Frontal cortex (tissue), 4 donors: ENCODE measurements at places on chromosomes 12 and 14. TPM values are rescaled to one million over a fixed set of nuclear protein-coding genes. Genes with fewer than 3 reads are reported as not detected.

Gene TRPV4
- total RNA-seq: not detected

- no peak for DNase-seq
Measured at GRCh38 chr12:47017041-47017713, 62.2 kb upstream of the PCED1B start.

GRCh38 chr12:110744151-110744571 lies 1.5 kb upstream of the PPP1CC start:
- peak; percentile 58 for DNase-seq

- no peak for DNase-seq
Measured at GRCh38 chr14:69708586-69709560, 58.1 kb upstream of the SRSF5 start.
